ENCODE measurements at places on chromosomes 3 and 15.

DNA sequence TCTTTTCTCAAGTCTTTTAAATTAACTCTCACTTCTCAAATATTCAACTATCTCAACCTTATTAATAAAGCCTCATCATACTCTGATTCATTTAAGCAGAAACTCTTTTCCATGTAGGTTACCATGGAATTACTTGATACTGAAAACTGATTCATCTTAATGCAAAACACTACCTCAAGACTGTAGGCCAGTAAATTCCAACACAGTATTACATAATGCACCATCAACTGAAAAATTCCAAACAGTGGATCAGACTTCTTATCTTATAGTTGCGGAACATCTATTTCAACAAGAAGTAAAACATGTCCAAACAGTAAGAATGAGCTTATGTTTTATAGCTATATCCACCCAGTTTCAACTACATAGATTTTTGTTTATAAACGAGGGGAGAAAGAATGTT is 124.5 kb downstream of the PEAK1 start:
- no peak for DNase-seq

DNA sequence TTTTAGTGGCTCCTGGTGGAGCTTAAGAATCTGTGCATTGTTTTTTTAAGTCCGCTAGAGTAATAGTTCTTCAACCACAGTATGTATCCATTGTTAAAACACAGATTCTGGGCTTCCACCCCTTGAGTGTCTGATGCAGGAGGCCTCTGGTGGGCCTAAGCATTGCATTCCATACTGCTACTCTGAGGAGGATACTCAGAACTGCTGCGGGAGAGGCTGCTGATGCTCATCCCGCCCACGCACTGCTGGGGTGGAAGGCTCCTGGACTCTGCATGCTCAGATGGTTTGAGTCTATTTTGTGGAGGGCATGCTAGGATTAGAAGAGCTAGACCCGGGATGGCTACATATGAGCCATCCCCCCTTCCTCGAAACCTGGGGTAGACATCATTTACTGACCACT is 74.4 kb downstream of the THSD4 start:
- no peak for DNase-seq

DNA sequence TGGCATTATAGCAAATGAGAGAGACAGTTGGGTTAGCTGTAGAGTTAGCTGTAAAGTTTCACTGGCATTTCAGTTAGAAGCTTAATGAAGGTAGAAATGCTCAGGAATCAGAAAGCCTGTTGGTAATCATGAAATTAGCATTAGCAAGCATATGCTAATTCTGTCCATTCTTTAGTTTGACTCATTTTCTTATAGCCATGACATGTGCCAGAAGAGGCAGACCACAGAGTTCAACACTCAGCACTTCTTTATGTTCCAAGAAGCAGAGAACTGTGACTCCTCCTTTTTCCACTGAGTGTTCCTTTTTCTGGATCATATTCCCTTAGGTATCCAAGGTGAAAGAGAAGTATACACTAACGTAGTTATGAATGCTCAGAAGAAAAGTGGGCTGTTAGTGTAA is 276.2 kb upstream of the SGO1 start:
- DNase-seq: no peak

DNA sequence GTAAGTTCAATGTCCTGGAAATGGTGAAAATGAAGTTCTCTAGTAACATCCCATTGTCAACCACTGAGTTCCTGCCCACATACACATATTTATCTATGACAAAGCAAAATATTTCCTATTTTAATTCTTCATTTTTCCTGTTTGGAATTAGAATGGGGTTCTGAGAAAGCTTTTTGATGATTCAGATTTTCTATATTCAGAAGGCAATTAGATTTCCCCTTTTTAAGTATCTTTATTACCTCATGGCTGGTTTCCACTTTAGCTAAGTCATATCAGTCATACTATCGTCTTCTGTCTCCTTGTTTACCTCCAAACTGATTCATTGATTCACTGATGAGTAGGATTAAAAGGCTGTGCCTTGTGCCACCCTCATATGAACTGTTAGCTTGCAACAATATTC is 17.9 kb downstream of the ETFA start:
- no peak for DNase-seq

DNA sequence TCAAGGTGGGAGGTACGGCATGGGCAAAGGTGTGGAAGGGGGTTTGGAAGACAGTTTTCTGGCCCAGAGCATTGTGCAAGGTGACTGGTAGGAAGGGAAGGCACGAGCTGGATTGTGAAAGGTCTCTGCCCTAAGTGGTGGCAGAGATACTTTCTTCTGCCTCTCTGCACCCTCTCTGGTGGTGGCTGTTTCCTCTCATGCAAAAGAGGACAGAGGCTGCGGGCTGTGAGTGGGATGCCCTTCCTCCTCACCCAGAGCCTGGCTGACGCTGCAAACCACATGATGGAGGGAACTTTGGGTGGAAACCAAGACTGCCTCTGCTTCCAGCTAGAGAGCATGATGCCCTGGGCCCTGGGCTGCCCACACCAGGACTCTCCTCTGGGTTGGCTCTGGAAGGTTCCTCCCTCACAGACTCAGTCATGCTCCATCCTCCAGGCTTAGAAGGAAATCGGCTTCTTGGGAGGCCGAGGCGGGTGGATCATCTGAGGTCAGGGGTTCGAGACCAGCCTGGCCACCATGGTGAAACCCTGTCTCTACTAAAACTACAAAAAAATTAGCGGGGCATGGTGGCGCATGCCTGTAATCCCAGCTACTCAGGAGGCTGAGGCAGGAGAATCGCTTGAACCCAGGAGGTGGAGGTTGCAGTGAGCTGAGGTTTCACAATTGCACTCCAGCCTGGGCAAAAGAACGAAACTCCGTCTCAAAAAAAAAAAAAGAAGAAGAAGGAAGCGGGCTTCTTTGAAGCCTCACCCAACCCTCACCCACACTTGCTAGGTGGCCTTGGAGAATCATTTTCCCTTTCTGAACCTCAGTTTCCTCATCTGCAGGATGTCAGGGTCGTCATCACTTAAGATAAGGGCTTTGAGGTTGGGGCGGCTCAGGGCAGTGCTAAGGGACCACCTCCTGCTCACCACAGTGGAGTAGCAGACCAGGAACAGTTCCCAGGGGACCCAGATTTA is 8.3 kb downstream of the PSTPIP1 start:
- peak; percentile 69 for DNase-seq

GRCh38 chr15:61605343-61605742 is 376.2 kb upstream of the RORA start:
- DNase-seq: no peak

GRCh38 chr3:182802413-182803390 is 9.4 kb downstream of the ATP11B start:
- no peak for DNase-seq

DNA sequence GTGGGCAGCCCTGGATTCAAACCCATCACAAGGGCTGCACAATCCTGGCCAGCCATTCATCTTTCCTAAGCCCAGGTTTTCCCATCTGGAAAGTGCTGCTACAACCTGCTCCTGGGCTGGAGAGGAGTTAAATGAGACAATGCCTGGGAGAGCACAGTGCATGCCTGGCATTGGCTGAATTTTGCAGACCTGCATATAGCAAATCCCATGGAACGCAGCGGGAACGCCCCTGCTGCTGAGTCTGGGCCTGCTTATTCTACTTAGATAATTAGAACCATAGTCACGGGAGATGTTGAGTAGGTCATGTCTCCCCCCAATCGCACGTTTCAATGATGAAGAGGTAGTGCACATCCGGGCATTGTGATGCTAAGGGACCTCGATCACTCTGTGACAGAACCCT is 46.6 kb downstream of the ABTB1 start:
- no peak for DNase-seq

DNA sequence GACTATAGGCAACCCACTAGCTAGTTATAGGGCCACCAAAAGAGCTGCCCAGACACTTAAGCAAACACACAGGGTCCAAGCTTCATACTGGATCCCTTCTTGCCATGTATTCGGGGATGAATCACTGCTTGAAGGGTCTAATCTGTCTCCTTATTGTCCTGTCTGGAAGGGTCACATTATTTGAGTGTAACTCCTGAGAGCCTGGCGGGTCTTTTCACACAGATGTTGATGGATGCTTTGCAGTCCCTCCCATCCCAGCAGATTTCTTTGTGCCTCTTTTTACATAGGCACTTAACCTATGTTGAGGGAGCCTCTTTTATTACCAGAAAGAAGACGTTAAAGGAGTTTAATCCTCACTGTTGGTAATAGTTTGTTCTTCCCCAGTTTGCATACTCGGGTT is 56.6 kb downstream of the BBX start:
- no peak for DNase-seq

GRCh38 chr15:92395098-92395635 is 1.5 kb downstream of the ST8SIA2 start:
- DNase-seq: no peak

- DNase-seq: no peak
Observed at GRCh38 chr15:57726411-57726810, 19.9 kb downstream of the POLR2M start.

- DNase-seq: no peak
Observed at GRCh38 chr3:139357899-139358298, 14.1 kb downstream of the MRPS22 start.

GRCh38 chr3:177385831-177386301 is 188.6 kb upstream of the TBL1XR1 start:
- no peak for DNase-seq

- no peak for DNase-seq
Observed at GRCh38 chr3:72899349-72899765, 11.5 kb downstream of the GXYLT2 start.

DNA sequence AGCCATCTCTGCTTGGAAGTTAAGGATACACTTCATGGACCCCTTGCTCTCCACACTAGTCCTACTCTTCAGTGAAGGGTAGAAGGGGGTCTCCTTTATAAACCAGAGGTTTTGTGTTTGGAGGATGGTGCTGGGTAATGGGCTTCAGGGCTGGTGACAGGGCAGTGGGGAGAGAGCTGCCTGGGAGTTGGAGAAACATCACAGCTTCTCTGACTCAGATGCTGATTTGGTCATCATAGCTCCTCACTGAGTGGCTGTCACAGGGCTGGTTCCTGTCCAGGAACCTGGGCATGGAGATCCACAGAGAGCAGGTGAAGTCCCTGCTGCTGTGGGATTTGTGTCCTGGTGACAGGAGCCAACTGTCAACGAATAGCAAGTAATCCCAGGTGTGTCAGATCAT is 333.9 kb upstream of the ATP10A start:
- no peak for DNase-seq

DNA sequence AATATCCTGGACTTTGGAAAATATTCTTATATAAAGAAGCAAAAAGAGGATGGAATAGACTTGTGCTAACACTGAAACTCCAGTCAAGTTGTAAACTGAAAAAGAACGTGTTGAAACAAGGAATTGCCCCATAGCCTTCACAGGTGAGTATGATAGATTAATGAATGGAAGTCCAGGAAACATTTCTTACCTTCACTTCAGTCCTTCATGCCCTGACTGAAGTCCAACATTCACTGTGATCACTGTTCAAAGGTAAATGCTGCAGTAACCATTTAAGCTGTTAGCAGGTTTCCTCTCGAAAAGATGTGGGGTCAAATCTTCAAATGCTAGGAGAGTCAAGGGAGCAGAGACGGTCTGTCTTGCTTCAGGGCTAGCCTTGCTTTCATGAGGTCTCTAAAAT is 46.1 kb downstream of the SLC30A4 start:
- DNase-seq: no peak

DNA sequence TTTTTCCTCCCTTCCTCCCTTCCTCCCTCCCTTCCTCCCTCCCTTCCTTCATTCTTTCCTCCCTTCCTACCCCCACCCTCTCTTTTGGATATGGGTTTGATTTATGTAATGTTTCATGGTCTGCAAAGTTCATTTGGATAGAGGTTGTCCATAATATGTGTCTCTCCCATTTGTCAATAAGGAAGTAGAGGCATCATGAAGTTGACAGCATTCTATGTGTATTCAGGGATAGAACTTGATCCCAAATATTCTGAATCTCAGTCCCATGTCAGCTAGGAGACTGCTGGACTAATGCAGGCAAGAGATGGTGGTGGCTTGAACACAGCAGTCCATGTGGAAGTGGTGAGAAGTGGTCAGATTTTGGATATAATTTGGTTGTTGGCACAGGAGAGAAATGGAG is 90.7 kb upstream of the SLC6A6 start:
- DNase-seq: no peak

DNA sequence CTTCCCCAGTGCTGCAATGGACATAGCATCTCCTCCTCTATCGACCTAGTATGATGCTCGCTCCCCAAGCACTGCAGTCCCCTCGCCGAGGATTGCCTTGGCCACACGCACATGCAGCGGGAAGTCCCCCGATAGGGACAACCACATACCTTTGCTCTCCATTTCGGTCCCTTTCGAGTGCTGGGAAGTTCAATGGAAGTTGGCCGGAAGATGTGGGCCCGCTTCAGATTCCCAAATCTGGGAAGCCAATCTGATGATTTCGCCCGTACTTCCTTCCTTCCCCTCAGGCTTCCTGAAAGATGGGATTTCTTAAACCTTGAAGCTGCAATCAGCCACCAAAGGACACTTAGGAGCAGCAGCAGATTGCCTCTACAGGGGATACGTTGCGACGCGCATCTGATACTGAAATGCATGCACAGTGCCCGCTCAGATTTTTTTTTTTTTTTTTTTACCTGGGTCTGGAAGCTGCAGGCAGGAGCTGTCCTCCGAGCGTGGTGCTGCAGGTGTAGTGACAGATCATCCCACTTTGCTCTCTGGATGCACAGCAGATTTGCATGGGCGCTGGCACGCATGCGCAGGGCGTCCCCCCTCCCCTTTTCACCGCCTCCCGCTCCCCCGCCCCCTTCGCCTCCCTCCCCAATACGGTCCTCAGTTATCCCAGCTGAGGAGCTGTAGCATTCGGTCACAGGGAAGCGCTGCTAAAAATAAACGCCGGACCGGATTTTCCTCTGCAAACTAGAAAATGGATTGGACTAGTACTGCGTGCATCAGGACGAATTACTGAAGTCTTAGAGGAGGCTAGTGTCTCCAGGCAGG is at the start of gene FGF12:
FGF12 (minus strand) TSS at position 510 of the 816 bp plus-strand sequence.
- DNase-seq: no peak

DNA sequence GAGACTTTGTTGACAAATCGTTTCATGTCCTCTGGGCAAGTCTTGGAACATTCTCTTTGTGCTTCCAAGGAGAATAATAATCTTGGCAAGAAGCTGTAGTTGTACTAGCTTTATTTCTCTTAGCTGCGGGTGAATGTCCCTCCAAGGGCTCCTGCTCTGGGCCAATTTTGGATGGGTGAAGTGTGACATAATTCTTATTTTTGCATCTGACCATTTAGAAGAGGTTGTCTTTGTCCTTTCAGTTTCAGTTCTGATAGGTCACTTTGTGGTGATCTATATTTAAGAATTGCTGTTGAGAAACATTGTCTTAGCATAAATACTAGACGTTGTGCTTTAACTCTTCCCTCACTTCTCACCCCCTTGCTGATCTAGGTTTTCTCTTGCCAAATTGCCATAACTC is 164.8 kb upstream of the RORA start:
- DNase-seq: no peak

GRCh38 chr3:161474139-161474538 is 22.5 kb upstream of the OTOL1 start:
- no peak for DNase-seq

Measured in T-helper 22 cell (primary cell).